Upper lobe of left lung (tissue), 6 donors: ENCODE measurements at places on chromosomes 2 and 18.

GRCh38 chr2:212843409-212844199 is 305.0 kb upstream of the ERBB4 start:
- no peak for DNase-seq

DNA sequence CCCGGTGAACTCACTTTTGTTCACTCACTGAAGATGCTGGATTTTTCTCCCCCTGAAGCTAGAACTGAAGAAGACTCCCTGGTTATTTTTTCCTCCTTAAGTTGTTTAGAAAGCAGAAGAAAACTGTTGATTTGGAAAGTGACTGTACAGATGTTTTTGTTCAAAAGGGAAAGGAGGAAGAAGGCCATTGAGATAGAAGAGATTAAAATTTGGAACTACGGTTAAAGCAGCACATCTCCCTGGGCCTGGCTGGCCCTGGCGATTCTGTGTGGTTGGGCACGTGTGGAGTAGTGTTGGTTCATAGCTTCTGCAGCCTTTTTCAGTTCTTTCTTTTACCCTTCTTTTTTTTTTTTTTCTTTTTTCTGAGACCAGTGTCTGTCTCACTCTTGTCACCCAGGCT is 109.2 kb downstream of the MAP4K4 start:
- no peak for DNase-seq

GRCh38 chr2:227106845-227107759 is 56.9 kb downstream of the COL4A4 start:
- DNase-seq, result no peak

- peak; percentile 59 for DNase-seq
Measured at GRCh38 chr18:50819027-50819727, 639 bp downstream of the MRO start.

DNA sequence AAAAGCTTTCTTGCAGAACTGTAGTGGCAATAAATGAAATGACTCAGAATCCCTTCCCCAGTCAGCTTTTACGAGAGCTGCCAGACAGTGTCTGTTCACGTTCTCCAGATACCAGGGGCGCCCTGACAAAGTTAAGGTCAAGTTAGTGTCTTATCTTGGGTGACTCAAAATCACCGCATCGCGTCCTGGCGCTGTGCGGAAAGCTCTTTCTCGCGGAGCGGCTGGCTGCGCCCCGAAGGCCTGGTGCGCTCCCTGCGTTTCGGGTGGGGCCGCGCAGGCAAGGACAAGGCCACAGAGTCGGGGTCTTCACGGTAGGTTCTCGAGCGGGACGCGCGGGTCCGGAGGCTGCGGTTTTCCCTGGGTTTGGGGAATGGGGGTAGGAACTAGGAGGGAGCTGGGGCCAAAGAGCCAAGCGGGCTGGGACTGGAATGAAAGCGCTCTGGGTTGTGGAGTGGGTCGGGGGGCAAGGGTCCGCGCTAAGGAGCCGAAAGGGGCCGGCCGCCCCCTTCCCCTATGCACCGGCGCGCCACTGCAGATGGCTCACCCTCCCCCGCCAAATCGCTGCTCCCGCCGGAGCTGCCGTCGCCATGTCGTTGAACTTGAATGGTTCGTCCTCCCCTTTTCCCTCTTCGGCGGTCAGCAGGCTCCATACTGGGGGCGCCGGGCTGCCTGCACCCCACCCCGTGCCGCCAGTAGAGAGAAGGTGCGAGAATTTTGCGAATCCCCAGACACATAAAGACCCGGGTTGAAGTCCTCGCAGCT is 2.6 kb upstream of the HOXD11 start:
- no peak for DNase-seq

- no peak for DNase-seq
Measured at GRCh38 chr2:187567126-187567525, 12.9 kb upstream of the TFPI start.

DNA sequence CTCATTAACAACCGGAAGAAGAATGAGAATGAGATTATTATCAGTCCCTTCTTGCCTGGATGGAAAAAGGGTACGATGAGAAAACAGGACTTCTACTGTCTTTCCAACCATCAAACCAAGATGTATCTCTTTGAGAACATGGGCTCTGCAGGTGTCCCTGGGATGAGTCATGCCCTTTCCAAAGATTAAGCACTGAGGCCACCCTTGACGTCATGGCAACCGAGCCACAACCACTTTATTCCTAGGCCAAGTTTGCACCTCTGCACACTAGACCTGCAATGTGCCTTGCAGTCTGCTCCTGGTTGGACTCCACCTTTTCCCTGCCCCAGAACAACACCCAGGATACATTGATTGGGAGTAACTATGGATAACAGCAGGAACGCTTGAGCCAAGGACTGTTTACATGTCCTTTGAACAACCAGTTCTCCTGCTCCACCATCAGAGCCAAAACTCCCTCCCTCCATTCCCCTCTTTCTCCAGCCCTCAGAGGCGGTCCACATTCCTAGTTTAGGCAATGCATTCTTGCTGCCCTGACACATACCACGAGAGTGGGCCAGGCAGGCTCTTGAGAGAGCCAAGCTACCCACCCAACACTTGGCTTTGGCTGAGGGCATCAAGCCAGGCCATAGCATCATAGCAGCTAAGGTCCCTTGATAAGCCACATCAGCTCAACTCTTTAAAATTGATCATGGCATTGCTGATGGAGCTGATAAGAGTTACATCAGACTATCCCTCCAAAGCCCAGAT is 310.7 kb downstream of the TNS1 start:
- no peak for DNase-seq

GRCh38 chr18:79440316-79441110 is 44.8 kb downstream of the NFATC1 start:
- peak; percentile 85 for DNase-seq

DNA sequence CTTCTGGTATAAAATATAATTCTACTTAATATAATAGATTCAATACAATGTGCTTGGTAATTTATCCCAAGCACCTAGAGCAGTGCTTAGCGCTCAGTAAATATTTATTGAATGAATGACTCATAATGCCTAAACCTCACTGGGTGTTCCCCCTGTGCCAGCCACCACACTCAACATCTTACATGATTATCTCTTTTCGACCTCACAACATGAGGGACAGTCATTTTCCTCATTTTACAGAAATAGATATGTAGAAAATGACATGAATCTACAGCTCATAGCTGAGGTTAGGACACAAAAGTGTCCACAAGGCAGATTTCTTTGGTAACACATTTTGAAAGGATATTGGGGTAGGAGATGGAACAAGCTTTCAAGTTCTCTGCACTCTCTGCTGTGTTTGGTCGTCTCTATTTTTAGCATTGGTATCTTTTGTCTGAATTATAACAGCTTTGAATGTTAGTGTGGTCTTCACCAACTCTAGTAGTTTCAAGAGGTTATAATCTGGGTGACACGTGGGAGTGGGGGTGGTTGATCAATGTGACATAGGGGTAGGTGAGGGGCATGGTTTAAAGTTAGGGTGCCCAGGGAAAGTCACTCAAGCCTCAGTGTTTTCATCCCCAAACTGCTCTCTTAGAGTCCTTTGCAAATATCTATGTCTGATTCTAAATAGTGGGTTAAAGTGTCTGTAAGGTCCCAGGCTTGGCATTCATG is 9.8 kb downstream of the MYOM1 start:
- no peak for DNase-seq

DNA sequence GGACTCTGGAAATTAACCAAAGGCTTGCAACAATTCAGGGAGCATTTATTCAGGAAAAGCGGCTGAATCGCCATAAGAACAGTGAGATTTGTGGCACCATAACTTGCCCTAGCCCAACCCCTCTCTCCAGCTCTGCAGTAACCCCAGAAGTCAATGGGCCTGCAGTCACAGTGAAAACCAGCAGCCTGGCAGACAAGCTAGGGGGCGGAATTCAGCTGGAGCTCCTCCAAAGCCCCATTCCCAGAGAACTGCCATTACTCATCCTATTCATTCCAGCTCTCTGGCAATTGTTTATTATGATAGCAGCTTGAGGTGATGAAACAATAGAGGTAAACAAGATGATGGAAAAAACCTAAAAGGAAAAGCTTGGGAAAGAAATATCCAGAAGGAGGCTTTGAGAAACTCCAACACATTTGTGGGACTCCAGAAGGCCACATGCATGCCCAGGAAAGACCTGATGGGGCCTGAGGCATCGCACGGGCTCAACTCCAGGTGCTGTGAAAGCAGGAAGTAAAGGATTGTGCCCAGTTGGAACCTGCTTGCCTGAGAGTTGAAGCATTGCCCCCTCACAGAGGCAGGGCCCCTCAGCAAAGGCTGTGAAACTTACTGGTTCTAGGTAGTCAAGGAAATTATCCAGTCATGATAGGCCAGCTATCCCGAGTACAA is 126.7 kb downstream of the TWIST2 start:
- DNase-seq, result no peak

DNA sequence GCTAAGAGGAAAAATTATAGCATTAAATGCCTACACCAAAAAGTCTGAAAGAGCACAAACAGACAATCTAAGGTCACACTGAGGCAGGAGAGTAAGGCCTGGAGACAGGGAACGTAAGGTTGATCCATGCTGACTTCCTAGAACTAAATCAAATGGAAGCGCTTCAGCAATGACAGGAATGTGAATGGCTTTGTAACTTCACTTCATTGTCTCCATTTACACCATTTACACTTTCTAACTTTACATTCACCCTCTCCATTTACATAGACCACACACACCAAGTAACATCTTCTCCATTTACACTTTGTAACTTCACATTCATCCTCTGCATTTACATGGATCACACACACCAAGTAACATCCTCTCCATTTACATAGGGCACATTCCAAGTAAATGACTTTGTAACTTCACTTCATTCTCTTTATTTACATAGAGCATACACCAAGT is 103.1 kb upstream of the SPATS2L start:
- DNase-seq, result no peak

DNA sequence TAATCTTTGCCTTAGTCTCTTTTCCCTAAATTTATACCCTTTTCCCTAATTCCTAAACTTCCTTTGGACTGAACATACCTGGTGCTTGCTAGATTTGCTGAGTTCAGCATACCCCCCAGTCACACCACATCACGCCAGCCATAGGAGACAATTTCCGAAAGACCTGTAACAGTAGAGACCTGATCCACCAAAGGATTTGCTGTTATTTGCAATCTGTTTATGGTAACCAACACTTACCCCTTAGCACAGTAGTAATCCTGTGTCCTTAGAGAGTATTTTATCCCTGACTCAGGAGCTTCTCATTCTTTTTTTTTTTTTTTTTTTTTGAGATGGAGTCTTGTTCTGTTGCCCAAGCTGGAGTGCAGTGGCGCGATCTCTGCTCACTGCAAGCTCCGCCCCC is 8.6 kb downstream of the PSMG2 start:
- DNase-seq, result no peak

GRCh38 chr18:60452421-60452820 is 79.8 kb upstream of the MC4R start:
- DNase-seq, result no peak

- no peak for DNase-seq
Measured at GRCh38 chr2:226300196-226300886, 499.3 kb downstream of the IRS1 start.

DNA sequence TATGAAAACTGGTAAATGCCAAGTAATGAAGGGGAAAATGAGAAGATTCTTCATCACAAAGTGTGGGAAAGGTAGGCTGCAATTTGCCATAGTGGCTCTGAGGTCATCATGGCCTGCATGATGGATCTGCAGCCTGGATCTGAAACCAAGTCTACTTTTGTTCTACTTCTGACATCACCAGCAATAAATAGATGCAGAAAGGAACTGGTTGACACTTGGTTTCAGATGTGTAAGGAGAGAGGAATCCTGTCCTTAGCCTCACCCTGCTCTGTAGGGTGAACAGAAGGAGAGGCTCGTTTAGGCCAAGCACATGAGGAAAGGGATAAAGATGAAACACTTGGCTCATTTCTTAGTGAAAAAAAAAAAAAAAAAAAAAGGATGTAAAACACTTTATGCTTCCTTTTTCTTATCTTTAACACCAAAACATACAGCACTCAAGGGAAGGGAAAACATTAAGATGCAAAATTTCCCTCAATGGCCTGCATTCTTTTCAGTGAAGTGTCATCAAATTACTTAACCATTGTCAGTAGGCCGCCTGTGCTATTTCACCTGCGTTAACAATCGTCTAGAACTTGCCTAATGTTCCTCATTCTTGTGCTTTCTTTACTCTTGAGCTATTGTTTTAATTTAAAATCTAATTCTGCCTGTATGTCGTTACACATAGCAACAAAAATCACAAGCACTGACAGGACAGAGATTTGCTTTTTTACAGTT is 3.9 kb downstream of the NEB start:
- DNase-seq, result no peak

DNA sequence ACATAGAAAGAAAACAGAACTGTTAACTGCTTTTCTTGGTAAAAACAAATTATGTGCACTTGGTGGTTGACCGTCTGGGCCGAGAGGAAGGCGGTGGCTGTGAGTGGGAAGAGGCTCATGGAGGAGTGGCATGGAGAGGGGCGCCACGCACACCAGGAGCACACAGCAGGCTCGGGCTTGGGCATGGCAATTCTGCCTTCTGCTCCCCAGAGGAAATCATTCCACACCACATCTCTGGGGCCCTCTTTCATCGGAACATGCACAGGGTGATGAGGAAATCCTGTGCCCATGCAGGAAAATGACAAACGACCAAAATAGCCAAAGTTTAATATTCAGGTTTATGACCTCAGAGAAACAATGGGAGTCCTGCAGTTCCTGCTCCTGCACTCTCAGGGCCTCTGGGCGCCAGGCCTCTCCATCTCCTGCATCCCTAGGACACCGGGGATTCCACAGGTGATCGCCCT is 26.4 kb downstream of the WDFY1 start:
- DNase-seq, result no peak

- no peak for DNase-seq
Measured at GRCh38 chr18:21955757-21956652, 213.4 kb upstream of the GATA6 start.

- DNase-seq, result no peak
Measured at GRCh38 chr2:121748202-121748601, 7.2 kb upstream of the TSN start.

GRCh38 chr2:54665436-54665856 is 58.0 kb upstream of the EML6 start:
- DNase-seq, result peak; percentile 70

GRCh38 chr2:112794131-112794733 is 9.9 kb upstream of the IL1A start:
- DNase-seq, result peak; percentile 85

- no peak for DNase-seq
Measured at GRCh38 chr2:15354596-15355366, 206.4 kb downstream of the NBAS start.

GRCh38 chr18:52070291-52070756 is 269.7 kb upstream of the DCC start:
- DNase-seq, result no peak

GRCh38 chr18:67282796-67283195 is 233.7 kb downstream of the DSEL start:
- DNase-seq, result no peak

GRCh38 chr2:3751806-3752205 is 48.4 kb downstream of the DCDC2C start:
- DNase-seq, result no peak

DNA sequence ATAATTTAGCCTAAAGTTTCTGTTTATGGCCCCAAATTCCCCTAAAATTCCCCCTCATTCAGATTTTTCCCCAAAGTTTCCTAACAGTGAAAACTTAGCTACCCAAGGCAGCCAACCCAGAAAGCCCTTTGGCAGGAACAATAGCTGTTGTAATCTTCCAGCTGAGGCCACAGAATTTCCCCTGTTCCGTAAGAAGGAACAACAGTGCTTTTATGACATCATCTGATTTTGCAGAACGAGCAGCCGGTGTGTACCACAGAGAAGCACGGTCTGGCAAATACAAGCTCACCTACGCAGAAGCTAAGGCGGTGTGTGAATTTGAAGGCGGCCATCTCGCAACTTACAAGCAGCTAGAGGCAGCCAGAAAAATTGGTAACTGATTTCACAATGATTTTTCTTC is 6.3 kb downstream of the TNFAIP6 start:
- no peak for DNase-seq

- peak; percentile 16 for DNase-seq
Measured at GRCh38 chr2:128316777-128317180, 1.9 kb downstream of the HS6ST1 start.
